ENCODE measurements at places on chromosomes 13 and 19. TPM values are rescaled to one million over a fixed set of nuclear protein-coding genes. Genes with fewer than 3 reads are reported as not detected.
A peak's percentile ranks its signal among the peaks of the same experiment; 100 is the strongest.

ZC3H13 gene
- total RNA-seq = 36.9 TPM

HS6ST3 gene
- not detected for total RNA-seq

NOVA2 gene
- total RNA-seq = not detected

PSG6 gene
- not detected for total RNA-seq

ZNRF4 gene
- total RNA-seq = not detected

GRCh38 chr13:47258384-47258783 lies 361.5 kb upstream of the HTR2A start:
- DNase-seq = no peak
- H3K4me1 ChIP-seq = no peaks in the 10 kb centered on the region
- H3K36me3 ChIP-seq = no peaks in the 10 kb centered on the region
- no peaks in the 10 kb centered on the region for H3K27me3 ChIP-seq
- H3K4me3 ChIP-seq = no peak overlapping the region
- no peak overlapping the region for H3K27ac ChIP-seq

DNA sequence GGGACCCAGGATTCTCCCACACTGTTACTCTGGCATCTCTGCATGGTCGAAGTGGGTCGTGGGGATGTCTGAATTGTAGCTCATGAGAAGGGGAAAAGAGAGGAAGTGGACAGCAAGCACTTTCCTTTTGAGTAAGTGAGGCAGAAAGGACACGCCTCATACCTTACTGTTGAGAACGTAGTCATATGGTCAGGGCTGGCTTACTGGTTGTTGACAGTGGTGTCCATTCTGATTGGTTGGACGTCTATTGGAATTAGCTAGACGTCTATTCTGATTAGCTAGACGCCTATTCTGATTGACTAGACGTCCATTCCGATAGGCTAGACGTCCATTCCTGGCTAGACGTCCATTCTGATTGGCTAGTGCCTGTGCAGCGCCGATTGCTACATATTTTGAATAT lies 12.4 kb downstream of the GRIN2D start:
- no peaks in the 10 kb centered on the region for H3K36me3 ChIP-seq
- H3K4me3 ChIP-seq = no peak overlapping the region
- H3K27ac ChIP-seq = no peak overlapping the region
- peak; percentile 51 for DNase-seq
- no peaks in the 10 kb centered on the region for H3K27me3 ChIP-seq

GRCh38 chr13:37716420-37717195 lies 118.0 kb upstream of the POSTN start:
- no peak overlapping the region for H3K27ac ChIP-seq
- H3K36me3 ChIP-seq = no peaks in the 10 kb centered on the region
- no peak for DNase-seq

DNA sequence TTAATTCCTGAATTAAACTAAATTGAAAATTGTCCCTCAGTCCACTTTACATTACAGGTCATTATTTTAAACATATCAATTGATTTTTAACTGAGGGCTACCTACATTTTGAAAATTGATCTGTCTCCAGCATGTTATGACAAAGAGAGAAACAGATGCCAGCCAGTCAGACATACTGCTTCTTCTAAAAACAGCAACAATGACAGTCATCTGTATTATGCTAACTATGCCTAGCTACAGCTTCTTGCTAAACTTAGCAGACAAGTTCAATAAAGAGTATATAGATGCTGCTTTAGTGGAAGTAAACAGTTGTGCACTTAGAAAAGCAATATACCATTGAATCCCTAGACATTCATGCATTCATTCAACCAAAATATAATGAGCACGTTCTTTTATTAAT lies 48.6 kb upstream of the EEF1AKMT1 start:
- no peak overlapping the region for H3K4me3 ChIP-seq
- peaks cover 10% of the 10 kb centered on the region for H3K36me3 ChIP-seq
- DNase-seq = no peak
- no peak overlapping the region for H3K27ac ChIP-seq

GRCh38 chr13:98879127-98879520 lies 98.7 kb downstream of the DOCK9 start:
- H3K27me3 ChIP-seq = no peaks in the 10 kb centered on the region
- H3K27ac ChIP-seq = no peak overlapping the region
- DNase-seq = no peak
- no peaks in the 10 kb centered on the region for H3K4me1 ChIP-seq

- no peaks in the 10 kb centered on the region for H3K27me3 ChIP-seq
- no peaks in the 10 kb centered on the region for H3K4me1 ChIP-seq
- no peak overlapping the region for H3K4me3 ChIP-seq
- no peak overlapping the region for H3K27ac ChIP-seq
- H3K36me3 ChIP-seq = no peaks in the 10 kb centered on the region
Observed at GRCh38 chr19:11496391-11497163, 9.1 kb downstream of the ZNF653 start.

GRCh38 chr13:87107651-87108050 lies 563.5 kb upstream of the SLITRK5 start:
- no peak for DNase-seq
- no peak overlapping the region for H3K4me3 ChIP-seq
- H3K4me1 ChIP-seq = no peaks in the 10 kb centered on the region

DNA sequence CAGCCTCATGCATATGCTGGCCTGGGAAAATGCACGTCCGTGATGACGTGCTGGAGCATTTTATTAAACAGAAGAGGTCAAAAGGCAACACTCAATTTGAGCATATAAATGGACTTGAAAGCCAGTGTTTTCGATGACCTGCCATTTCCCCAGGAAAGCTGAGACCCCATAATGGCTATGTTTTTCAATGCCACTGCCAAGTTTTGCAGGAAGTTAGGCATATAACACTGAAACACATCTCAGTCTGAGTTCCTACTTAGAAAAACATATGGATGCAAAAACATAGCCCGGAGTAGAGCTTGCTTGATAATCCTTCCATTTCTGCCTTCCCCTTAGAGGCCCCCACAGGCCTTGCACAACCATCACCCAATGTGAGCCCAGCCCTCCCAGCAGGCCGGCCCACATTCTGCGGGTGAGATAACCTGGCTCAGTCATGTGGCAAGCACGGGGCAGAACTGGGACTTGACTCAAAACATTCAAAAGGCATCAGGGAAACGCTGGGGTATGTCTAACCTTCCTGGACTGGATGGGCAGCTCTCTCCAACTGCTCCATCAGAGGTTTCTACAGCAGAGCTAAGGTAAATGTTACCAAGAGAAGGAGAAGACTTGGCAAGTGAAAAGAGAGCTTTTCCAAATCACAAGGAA lies 24.9 kb downstream of the EPS15L1 start:
- peak; percentile 69 for DNase-seq
- H3K36me3 ChIP-seq = no peaks in the 10 kb centered on the region
- peaks cover 28% of the 10 kb centered on the region for H3K4me1 ChIP-seq
- peak overlapping the region; percentile 65 for H3K27ac ChIP-seq
- H3K27me3 ChIP-seq = no peaks in the 10 kb centered on the region

GRCh38 chr13:111854403-111854802 lies 212.5 kb upstream of the SOX1 start:
- H3K27me3 ChIP-seq = peaks cover 98% of the 10 kb centered on the region
- no peak for DNase-seq
- no peak overlapping the region for H3K4me3 ChIP-seq
- no peaks in the 10 kb centered on the region for H3K36me3 ChIP-seq

- H3K27me3 ChIP-seq = no peaks in the 10 kb centered on the region
- H3K4me3 ChIP-seq = no peak overlapping the region
- H3K36me3 ChIP-seq = no peaks in the 10 kb centered on the region
- no peak overlapping the region for H3K27ac ChIP-seq
Observed at GRCh38 chr13:38755793-38756192, 68.9 kb downstream of the FREM2 start.

DNA sequence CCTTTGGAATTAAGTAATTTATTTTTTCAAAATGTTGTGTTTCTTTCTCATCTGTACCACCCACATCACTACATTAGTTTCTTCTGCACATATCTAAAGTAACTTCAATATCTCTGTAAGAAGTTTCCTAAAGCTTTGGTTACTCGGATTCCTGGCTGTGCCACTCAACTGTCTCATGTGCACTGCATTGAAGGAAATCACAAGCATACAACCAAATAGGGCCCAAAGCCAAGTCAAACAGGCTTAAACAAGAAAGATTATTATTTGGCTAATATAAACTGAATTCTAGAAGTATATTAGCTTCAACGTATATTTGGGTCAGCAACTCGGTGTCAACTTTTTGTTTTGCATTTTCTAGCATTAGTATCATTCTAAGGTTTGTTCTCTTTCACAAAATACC lies 1647.6 kb upstream of the SPRY2 start:
- DNase-seq = no peak
- H3K36me3 ChIP-seq = no peaks in the 10 kb centered on the region
- H3K27ac ChIP-seq = no peak overlapping the region
- H3K4me1 ChIP-seq = no peaks in the 10 kb centered on the region
- no peaks in the 10 kb centered on the region for H3K27me3 ChIP-seq
- H3K4me3 ChIP-seq = no peak overlapping the region

Measured in PC-9 (cell line).